ENCODE measurements at places on chromosomes 3 and 15. TPM values are rescaled to one million over a fixed set of nuclear protein-coding genes. Genes with fewer than 3 reads are reported as not detected.

The PLAAT1 gene
- total RNA-seq = not detected

The ACTRT3 gene
- 7.1 TPM for total RNA-seq

The CSPG4 gene
- 42.1 TPM for total RNA-seq

The EMC7 gene
- 35.1 TPM for total RNA-seq

The NR2F2 gene
- 13.2 TPM for total RNA-seq

The SYNM gene
- 2.2 TPM for total RNA-seq

The CAPN7 gene
- total RNA-seq = 22.1 TPM

The PRRT3 gene
- 1.9 TPM for total RNA-seq

The BDH1 gene
- total RNA-seq = 2.0 TPM

The FOXB1 gene
- total RNA-seq = not detected

The RAB6B gene
- total RNA-seq = 0.52 TPM

The AHSG gene
- not detected for total RNA-seq

The WDR72 gene
- total RNA-seq = not detected

The CNOT10 gene
- 21.5 TPM for total RNA-seq

The CELF6 gene
- total RNA-seq = 0.26 TPM

The ARGFX gene
- total RNA-seq = not detected

The WNT7A gene
- not detected for total RNA-seq

The SOX14 gene
- not detected for total RNA-seq

The GOLGA6B gene
- under 0.01 TPM for total RNA-seq

The ESYT3 gene
- total RNA-seq = 0.16 TPM

The LARP6 gene
- 93.6 TPM for total RNA-seq

The FANCD2OS gene
- total RNA-seq = not detected

The SLC51A gene
- total RNA-seq = not detected

The SPTBN5 gene
- 0.17 TPM for total RNA-seq

The THAP10 gene
- 1.5 TPM for total RNA-seq

The RTP1 gene
- not detected for total RNA-seq

The CHRM5 gene
- total RNA-seq = under 0.01 TPM

The CPNE9 gene
- total RNA-seq = not detected

The DYNC1LI1 gene
- 30.4 TPM for total RNA-seq

The ISLR2 gene
- 0.16 TPM for total RNA-seq

The IGSF10 gene
- total RNA-seq = 0.94 TPM

The C2CD4B gene
- not detected for total RNA-seq

The RLBP1 gene
- not detected for total RNA-seq

The ADCY5 gene
- 0.16 TPM for total RNA-seq

The FAM174B gene
- total RNA-seq = 4.1 TPM

The SLC2A2 gene
- total RNA-seq = not detected

The ITGA11 gene
- 22.3 TPM for total RNA-seq

The RPL15 gene
- 2,429 TPM for total RNA-seq

The RTP3 gene
- total RNA-seq = not detected

The LRRC15 gene
- 0.26 TPM for total RNA-seq

The CAMK2N2 gene
- total RNA-seq = 0.16 TPM

The PLA2G4E gene
- not detected for total RNA-seq

The GOLGA8R gene
- total RNA-seq = 2.7 TPM

The CASR gene
- not detected for total RNA-seq

The PTX3 gene
- total RNA-seq = 89.6 TPM

The TICRR gene
- total RNA-seq = 0.32 TPM

The FAM81A gene
- under 0.01 TPM for total RNA-seq

Data from bronchial smooth muscle cell (primary cell).